CD8-positive, alpha-beta memory T cell (primary cell): ENCODE measurements at places on chromosomes 16 and 17. TPM values are rescaled to one million over a fixed set of nuclear protein-coding genes. Genes with fewer than 3 reads are reported as not detected.

GRCh38 chr17:82848022-82848592, 8.3 kb upstream of the ZNF750 start:
- H3K4me1 ChIP-seq, result no peaks in the 10 kb centered on the region
- H3K27ac ChIP-seq, result peak overlapping the region; percentile 9

DNA sequence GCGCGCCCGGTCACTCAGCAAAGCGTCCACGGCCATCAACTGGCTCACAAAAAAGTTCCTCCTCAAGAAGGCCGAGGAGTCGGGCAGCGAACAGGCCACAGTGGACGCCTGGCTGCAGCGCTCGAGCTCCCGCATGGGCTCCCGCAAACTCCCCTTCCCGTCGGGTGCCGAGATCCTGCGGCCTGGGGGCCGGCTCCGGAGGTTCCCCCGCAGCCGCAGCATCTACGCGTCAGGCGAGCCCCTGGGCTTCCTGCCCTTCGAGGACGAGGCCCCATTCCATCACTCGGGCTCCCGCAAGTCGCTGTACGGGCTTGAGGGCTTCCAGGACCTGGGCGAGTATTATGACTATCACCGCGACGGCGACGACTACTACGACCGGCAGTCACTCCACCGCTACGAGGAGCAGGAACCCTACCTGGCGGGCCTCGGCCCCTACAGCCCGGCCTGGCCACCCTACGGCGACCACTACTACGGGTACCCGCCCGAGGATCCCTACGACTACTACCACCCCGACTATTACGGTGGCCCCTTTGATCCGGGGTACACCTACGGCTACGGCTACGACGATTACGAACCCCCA, 10.7 kb downstream of the MYO15A start:
- no peaks in the 10 kb centered on the region for H3K36me3 ChIP-seq
- H3K4me3 ChIP-seq, result no peak overlapping the region
- no peaks in the 10 kb centered on the region for H3K4me1 ChIP-seq
- no peak for DNase-seq
- no peak overlapping the region for H3K27ac ChIP-seq
- no peaks in the 10 kb centered on the region for H3K27me3 ChIP-seq

- no peaks in the 10 kb centered on the region for H3K36me3 ChIP-seq
- no peak overlapping the region for H3K4me3 ChIP-seq
- DNase-seq, result no peak
- no peak overlapping the region for H3K27ac ChIP-seq
- no peaks in the 10 kb centered on the region for H3K4me1 ChIP-seq
Measured at GRCh38 chr17:27996202-27997043, 46.1 kb upstream of the NLK start.

GRCh38 chr17:1753767-1754429, 8.0 kb upstream of the SERPINF1 start:
- no peak overlapping the region for H3K4me3 ChIP-seq
- no peaks in the 10 kb centered on the region for H3K36me3 ChIP-seq
- DNase-seq, result no peak
- no peaks in the 10 kb centered on the region for H3K27me3 ChIP-seq

DNA sequence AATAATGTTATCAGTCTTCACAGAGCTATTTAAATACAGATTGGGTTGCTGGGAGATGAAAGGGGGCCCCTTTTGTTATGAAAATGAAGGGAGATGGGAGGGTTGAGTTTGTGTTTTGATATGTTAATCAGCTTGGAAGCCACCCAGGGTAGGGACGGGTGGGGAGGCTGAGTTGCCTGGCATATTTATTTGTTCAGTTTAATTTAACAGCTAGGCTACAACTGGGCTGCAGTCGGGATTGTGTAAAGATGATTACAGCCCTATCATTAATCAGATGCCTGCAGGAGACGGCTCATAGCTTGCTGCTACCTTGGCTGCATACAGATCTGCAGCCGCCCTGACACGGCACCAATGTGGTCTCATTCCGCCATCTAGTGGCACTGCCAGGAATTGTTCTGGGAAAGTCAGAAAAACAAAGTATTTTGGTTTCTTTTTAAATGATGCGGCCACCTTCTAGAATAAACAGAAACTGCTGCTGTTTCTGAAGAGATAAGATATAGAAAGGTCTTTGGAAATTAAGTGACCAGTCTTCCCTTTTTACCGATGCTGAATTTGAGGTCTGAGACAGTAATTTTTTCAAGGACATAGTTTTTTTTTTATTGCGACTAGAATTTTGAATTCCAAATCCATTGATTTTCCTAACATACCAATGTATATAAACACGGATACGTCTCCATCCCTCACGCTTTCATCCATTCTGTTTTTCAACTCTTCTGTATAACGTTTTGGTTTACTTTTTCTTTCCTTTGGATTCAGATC, 458.0 kb upstream of the ASIC2 start:
- no peak overlapping the region for H3K27ac ChIP-seq
- peaks cover 3% of the 10 kb centered on the region for H3K27me3 ChIP-seq
- peak; percentile 21 for DNase-seq
- H3K4me1 ChIP-seq, result no peaks in the 10 kb centered on the region
- H3K4me3 ChIP-seq, result no peak overlapping the region
- no peaks in the 10 kb centered on the region for H3K36me3 ChIP-seq

DNA sequence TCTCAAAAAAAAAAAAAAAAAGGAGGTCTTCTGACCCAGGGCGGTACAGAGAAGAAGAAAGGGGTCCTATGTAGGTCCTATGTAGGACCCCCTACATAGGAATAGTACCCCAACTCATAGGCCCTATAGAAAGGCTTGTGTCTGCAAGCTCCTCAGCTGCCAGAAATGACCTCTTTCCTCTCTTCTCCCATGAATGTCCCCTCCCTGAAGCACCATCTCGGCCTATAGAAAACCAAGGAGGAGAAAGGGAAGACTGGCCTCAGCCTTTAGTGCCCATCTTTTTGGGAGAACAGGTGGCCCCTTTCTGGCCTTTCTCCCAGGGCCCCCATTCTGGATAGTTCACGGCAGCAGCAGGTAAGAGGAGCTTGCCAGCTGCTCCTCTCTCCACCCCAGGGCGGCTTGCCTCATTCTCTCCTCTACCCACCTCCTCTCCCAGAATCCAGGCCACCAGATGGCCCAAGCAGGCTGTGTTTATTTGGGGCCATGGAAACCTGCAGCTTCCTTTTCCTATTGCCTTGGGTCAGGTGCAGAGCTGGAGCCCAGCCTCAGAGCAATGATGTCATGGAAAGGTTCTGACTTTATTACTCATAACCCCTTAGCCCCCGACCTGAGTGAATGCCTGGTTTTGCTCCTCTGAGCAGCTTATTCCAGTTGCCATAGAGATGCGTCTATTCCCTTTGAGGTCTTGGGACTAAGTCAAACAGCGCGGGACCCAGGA, 1.6 kb upstream of the MRPL58 start:
- peaks cover 15% of the 10 kb centered on the region for H3K4me1 ChIP-seq
- no peak overlapping the region for H3K27ac ChIP-seq
- no peaks in the 10 kb centered on the region for H3K27me3 ChIP-seq
- no peaks in the 10 kb centered on the region for H3K36me3 ChIP-seq

- H3K4me1 ChIP-seq, result no peaks in the 10 kb centered on the region
- no peaks in the 10 kb centered on the region for H3K27me3 ChIP-seq
- H3K27ac ChIP-seq, result no peak overlapping the region
- no peaks in the 10 kb centered on the region for H3K36me3 ChIP-seq
- DNase-seq, result no peak
- H3K4me3 ChIP-seq, result no peak overlapping the region
Measured at GRCh38 chr17:66138120-66138519, 53.8 kb downstream of the CEP112 start.

- H3K36me3 ChIP-seq, result no peaks in the 10 kb centered on the region
- no peak overlapping the region for H3K4me3 ChIP-seq
Measured at GRCh38 chr16:49575346-49576172, 202.0 kb downstream of the C16orf78 start.

The HSD17B2 gene
- not detected for total RNA-seq

- no peaks in the 10 kb centered on the region for H3K27me3 ChIP-seq
- DNase-seq, result no peak
- H3K27ac ChIP-seq, result no peak overlapping the region
Measured at GRCh38 chr17:51354936-51355335, 94.6 kb downstream of the UTP18 start.

DNA sequence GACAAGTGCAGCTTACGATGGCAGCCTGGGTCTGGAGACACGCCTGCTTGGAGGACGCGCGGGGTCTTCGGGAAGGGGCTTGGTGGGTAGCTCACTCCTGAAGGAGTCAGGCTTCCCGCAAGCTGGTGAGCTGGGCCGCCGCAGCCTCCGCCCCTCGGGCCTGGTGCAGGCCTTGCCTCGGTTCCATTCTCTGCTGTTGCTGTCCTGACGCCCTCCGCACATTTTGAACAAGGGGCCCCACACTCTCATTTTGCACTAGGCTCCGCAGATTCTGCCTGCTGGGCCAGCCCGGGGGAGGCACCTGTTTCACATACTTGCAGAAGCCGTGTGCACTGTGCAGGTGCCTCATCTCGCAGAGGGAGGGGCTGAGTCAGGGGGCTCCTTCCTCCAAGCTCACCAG, 31.9 kb upstream of the CBX4 start:
- no peak for DNase-seq
- H3K4me3 ChIP-seq, result no peak overlapping the region
- no peak overlapping the region for H3K27ac ChIP-seq
- no peaks in the 10 kb centered on the region for H3K4me1 ChIP-seq
- no peaks in the 10 kb centered on the region for H3K36me3 ChIP-seq

GRCh38 chr17:15175356-15175755, 89.8 kb downstream of the PMP22 start:
- H3K4me1 ChIP-seq, result no peaks in the 10 kb centered on the region
- H3K36me3 ChIP-seq, result no peaks in the 10 kb centered on the region
- no peak overlapping the region for H3K4me3 ChIP-seq

The HBM gene
- total RNA-seq, result not detected

The TLCD3B gene
- 0.55 TPM for total RNA-seq
